ENCODE measurements at places on chromosomes 11 and 22. TPM values are rescaled to one million over a fixed set of nuclear protein-coding genes. Genes with fewer than 3 reads are reported as not detected.

CERK gene
- 16.9 TPM for total RNA-seq

GRCh38 chr11:3051196-3052108, 5.8 kb downstream of the CARS1 start:
- peaks cover 61% of the 10 kb centered on the region for H3K4me1 ChIP-seq
- no peaks in the 10 kb centered on the region for H3K27me3 ChIP-seq
- peak overlapping the region; percentile 50 for H3K27ac ChIP-seq
- no peak for DNase-seq
- H3K36me3 ChIP-seq: peaks cover 46% of the 10 kb centered on the region
- peak overlapping the region; percentile 24 for H3K4me3 ChIP-seq

DNA sequence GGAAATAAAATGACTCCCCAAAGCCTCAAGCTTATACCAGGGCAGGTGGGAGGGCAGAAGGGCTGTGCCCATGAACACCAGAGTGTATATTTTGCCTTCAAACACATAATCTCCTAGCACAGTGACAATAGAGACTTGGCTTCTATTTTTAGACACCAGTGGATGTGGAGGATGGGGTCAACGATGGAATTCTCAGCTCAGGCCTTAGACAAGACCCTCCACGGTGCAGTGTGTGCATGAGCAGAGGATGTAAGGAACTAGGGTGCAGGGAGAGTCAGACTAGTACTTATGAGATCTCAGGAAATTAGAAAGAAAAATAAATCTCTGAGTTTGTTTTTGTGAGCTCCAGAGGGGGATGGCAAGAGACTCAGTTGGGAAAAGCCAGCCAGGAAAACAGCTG, 113.6 kb upstream of the CADM1 start:
- H3K36me3 ChIP-seq: no peaks in the 10 kb centered on the region
- H3K4me1 ChIP-seq: no peaks in the 10 kb centered on the region
- H3K27me3 ChIP-seq: no peaks in the 10 kb centered on the region
- H3K4me3 ChIP-seq: no peak overlapping the region

DNA sequence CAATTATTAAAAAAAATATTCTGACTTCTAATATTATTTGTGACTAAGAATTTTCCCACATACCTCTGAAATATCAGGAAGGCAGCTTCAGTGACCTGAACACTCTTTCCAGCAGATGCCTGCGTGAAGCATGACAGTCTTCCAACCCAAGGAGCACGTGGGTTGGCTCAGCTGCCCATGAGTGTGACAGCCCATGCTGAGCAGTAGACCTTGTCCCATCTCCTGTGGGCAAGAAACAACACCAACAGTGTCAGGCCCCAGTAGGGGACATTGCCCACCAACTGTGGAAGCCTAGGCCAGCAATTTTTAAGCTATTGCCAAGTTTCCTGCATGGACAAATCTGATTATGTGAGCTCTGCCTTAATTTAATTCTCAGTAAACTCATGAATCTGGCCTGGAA, 66.4 kb upstream of the OLFML1 start:
- peaks cover 3% of the 10 kb centered on the region for H3K4me1 ChIP-seq
- no peak overlapping the region for H3K27ac ChIP-seq
- no peak overlapping the region for H3K4me3 ChIP-seq
- H3K36me3 ChIP-seq: no peaks in the 10 kb centered on the region

DNA sequence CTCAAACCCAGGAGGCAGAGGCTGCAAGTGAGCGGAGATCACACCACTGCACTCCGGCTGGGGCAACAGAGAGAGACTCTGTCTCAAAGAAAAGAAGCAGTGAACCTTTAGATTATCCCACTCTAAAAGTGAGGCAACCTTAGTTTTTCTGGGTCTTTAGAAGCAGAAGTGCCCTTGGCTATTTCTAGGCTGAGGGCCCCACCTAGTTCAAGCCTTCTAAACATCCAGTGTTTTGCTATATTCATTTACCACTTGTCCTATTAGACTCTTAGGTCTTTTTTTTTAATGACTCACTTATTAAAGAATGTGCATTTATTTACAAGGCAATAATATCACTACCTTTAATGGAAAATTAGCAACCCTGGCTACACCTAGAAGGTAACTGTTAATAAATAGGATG, 16.7 kb upstream of the EHF start:
- H3K27me3 ChIP-seq: no peaks in the 10 kb centered on the region
- H3K36me3 ChIP-seq: no peaks in the 10 kb centered on the region
- H3K4me3 ChIP-seq: no peak overlapping the region
- peaks cover 12% of the 10 kb centered on the region for H3K4me1 ChIP-seq
